ENCODE measurements at places on chromosomes 6 and 20.

DNA sequence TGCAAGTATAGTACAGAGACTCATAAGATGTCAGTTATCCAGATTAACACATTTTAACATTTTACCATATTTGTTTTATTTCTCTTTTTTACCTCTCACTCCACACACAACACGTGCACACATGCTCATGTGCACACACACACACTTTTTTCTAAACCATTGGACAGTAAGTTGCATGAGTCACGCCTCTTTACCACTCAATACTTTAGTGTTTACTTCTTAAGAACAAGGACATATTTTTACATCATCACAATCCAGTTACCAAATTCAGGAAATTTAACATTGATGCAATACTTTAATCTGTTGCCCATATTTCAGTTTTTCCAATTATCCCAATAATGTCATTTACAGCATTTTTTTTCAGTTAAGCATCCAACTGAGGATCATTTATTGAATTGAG is 109.0 kb downstream of the RIN2 start:
- no peak for DNase-seq

DNA sequence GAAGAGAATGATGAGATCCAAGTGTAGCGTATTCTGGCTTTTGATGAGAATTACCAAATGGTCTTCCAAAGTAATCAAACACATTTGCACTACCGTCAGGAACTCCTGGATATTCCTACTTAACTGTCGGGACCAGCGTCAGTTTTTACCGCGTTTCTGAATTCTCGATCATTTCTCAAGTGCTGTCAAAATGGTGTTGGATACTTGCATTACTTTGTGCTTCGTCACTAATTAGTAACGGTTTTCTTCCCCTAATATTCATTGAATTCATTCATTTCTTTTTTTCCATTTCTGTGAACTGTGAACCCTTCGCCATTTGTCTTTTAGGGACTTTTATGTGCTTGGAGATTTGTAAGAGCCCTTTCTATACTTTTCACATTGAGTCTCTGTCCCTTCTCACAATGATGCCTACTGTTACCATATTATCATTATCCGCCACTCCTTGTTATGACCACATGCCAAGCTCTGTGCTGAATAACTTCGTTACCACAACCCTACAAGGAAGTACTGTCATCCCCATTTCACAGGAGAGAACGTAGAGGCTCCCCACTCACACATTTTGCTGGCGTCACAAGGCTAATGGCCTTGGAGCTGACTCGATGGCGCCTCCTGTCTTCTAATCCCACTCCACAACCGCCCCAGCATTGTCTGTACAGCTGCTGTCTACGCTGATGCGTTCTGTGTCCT is 74.2 kb upstream of the QKI start:
- no peak for DNase-seq

DNA sequence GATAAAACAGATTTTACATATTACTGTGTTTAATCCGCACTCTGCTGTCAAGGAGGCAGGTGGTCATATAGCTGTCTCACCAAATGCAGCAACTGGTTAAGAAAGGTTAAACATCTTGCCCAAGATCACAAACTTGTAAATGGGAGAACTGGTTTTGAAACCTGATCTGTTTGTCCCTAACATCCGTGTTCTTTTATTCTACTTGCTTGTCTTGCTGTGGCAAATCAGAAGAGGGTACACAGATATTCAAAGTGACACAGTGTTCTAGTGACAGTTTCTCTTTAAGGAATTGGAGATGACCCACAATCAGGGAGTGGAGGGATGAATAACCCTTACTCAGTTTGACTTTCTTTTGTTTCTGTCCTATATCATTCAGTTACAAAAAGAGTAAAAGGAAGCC is 83.0 kb upstream of the SGK1 start:
- DNase-seq = no peak

GRCh38 chr6:151701911-151702562 is 105.4 kb upstream of the ESR1 start:
- DNase-seq = no peak

GRCh38 chr6:41739041-41739440 is 3.6 kb upstream of the TFEB start:
- DNase-seq = no peak

All from stimulated activated CD4-positive, alpha-beta T cell treated with anti-CD3 and anti-CD28 coated beads, Interleukin-1b, Interleukin-23, amount 100 ng/mL, for 48 hours (primary cell).